HCT116 (cell line): ENCODE measurements at places on chromosomes 3 and 15. TPM values are rescaled to one million over a fixed set of nuclear protein-coding genes. Genes with fewer than 3 reads are reported as not detected.

Gene BCL2A1
- 0.44 TPM for total RNA-seq

DNA sequence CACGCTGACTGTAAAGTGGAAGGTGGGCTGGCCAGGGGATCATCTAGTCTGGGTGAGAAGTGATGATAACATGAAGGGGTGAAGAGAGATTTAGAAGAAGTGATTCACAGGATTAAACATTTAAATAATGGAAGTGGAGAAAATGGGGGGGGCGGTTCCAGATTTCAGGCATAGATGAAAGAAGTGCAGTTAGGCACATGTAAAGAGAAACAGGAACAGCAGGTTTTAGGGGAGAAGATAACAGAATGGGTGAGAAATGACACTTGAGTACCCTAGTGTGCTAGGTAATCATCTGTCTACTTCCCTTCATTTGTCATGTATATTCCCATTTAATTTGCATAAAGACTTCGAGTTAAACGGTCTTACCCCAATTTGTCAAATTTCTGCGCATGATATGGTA is 15.3 kb downstream of the B3GNT5 start:
- no peak overlapping the region for H3K4me3 ChIP-seq
- no peak for DNase-seq
- peaks cover 51% of the 10 kb centered on the region for H3K4me1 ChIP-seq
- H3K27me3 ChIP-seq: no peaks in the 10 kb centered on the region
- no peak overlapping the region for H3K27ac ChIP-seq

DNA sequence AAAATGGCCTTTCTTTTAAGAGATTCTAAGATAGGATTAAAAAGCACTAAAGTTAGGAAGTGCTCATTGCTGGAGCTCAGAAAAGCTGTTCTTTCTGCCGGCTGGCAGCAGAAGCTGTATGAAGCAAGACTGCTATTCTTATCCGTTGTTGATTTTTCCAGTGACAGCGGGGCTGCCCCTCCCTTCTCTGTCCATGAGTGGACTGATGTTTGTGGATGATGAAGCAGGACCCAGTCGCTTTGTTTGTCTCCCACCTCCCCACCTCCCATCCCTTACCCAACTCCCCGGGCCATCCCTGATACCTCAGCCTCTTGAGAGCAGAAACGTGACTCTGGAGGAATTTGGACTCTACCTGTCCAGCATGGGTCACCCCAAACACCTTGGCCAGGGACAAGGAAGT is 10.3 kb upstream of the MUSTN1 start:
- DNase-seq: no peak
- no peak overlapping the region for H3K27ac ChIP-seq
- no peaks in the 10 kb centered on the region for H3K27me3 ChIP-seq
- H3K4me3 ChIP-seq: no peak overlapping the region
- no peaks in the 10 kb centered on the region for H3K4me1 ChIP-seq
- no peaks in the 10 kb centered on the region for H3K36me3 ChIP-seq

GRCh38 chr15:45551676-45552075 is 29.1 kb upstream of the SLC30A4 start:
- H3K27ac ChIP-seq: no peak overlapping the region
- H3K36me3 ChIP-seq: no peaks in the 10 kb centered on the region
- H3K4me1 ChIP-seq: no peaks in the 10 kb centered on the region
- H3K4me3 ChIP-seq: no peak overlapping the region
- peaks cover 3% of the 10 kb centered on the region; the same call in 1 of the 2 replicates for H3K27me3 ChIP-seq

Gene SLC22A13
- 0.47 TPM for total RNA-seq

DNA sequence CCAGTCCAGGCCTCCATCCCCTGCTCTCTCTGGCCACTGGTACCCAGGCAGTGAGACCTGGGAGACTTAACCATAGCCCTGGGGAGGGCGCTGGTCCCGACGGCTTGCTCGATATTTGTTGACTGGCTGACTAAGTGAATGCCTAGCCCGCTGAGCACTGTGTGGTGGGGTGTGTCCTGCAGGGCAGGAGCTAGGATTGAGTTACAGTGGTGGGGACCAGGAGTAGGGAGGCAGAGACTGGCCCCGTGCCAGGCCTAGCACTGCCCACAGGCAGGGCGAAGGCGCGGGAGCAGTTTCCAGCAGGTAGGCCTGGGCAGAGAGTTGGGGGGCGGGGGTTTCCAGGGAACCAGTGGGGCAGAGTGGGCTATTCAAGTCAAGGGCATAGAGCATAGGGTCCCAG is at the start of gene VILL:
Gene VILL (plus strand): TSS at position 260 of the 400 bp plus-strand sequence. CDS start 2,887 bp downstream, outside the sequence.
- H3K4me3 ChIP-seq: no peak within 1 kb of the TSS
- no peaks in the 10 kb centered on the region for H3K36me3 ChIP-seq
- no peak for DNase-seq
- peaks cover 30% of the 10 kb centered on the region for H3K4me1 ChIP-seq

GRCh38 chr3:194272221-194272620 is 78.9 kb downstream of the CPN2 start:
- H3K27me3 ChIP-seq: no peaks in the 10 kb centered on the region
- H3K36me3 ChIP-seq: no peaks in the 10 kb centered on the region
- no peak overlapping the region for H3K4me3 ChIP-seq
- peaks cover 77% of the 10 kb centered on the region for H3K4me1 ChIP-seq
- H3K27ac ChIP-seq: no peak overlapping the region; the same call in 1 of the 2 replicates

DNA sequence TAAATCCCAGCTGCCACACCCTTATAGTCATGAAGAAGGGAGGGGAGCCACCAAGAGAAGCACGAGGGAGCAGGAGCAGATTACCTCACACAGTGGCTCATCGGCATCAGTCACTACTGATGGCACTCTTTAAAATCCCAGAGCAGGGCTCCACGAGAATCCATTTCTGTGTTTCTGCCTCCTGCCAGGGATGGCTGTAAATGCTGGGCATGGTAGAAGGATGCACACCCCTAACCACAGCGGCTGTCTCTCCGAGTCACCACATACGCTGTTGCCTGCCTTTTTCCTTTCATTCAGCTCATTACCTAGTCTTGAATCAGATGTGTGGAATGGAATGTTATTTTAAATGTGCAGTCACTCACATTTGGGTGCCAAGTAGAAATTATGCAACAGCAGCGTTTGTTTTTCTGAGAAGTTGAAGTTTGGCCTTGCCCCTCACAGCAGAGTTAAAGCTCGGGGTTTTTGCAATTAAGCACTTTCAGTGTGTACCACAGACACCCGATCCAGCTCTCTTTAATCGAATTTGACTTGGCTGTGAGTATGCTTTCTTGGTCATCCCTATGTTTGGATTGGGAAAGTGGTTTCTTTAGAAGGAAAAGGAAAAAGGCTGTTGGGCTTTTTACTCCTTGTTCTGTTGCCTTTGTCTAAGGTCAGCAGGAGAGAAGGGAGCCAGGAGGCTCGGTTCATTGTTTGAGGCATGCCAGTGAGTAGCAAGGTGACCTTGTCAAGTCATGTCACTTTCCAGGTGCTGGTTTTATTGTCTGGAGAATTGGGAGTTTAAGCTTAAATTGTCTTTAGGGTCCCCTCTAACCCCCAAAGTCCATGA is 284.2 kb upstream of the TPM1 start:
- no peak overlapping the region for H3K4me3 ChIP-seq
- no peaks in the 10 kb centered on the region for H3K27me3 ChIP-seq
- H3K27ac ChIP-seq: no peak overlapping the region
- H3K4me1 ChIP-seq: peaks cover 7% of the 10 kb centered on the region; the same call in 1 of the 2 replicates

Gene ECE2
- not detected for total RNA-seq

Gene RARRES1
- total RNA-seq: 0.20 TPM

DNA sequence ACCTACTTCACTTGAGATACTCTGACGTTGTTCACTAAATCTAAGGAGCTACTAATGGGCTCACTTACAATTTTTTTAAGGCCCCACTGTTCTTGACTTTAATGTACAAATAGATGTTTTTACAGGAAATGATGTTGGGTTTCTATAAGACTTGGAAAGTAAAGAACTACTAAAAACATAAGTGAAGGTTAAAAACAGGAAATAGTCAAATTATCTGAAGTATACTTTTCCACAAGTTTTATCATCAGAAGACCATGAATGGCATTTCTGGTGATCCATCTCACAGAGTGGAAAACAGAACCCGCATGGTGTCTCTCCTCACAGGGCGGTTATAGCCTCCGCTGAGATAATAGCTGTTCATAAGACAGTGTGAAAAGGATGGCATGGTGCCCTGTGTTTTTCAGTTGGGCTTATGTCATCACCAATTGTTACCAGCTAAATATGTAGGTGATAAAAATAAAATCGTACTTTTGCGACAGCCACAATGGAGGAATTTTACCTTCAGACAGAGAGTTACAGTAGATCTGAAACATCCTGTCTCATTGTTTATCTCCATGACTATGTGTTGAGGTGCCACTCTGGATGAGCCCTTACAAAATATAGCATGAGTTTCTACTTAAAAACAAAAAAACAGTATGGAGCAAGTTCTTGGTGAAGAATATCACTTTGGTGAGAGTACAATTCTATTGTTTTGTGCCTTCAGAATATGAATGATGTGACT is 462.4 kb downstream of the RAP2B start:
- no peak overlapping the region for H3K4me3 ChIP-seq
- no peaks in the 10 kb centered on the region for H3K27me3 ChIP-seq
- H3K4me1 ChIP-seq: no peaks in the 10 kb centered on the region
- no peaks in the 10 kb centered on the region for H3K36me3 ChIP-seq

Gene SLMAP
- total RNA-seq: 81.0 TPM

DNA sequence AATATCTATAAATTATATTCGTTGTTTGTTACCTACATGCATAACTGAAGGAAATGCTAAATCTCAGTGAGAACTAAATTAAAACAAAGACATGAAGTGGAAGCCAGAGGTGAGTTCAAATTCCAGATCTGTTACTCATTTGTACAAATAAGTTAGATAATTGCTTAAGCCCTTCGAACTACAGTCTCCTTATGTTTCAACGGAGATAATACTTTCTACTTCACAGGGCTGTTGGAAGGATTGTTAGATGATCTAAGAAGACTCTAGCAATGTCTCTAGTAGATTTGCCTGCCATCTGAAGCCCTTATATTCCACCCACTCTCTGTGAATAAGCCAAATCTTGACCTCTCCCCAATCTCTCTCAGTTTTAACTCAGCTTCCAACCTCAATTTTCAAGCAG is 125.8 kb downstream of the P2RY1 start:
- no peaks in the 10 kb centered on the region for H3K36me3 ChIP-seq
- H3K4me3 ChIP-seq: no peak overlapping the region
- no peak for DNase-seq
- no peaks in the 10 kb centered on the region for H3K27me3 ChIP-seq

DNA sequence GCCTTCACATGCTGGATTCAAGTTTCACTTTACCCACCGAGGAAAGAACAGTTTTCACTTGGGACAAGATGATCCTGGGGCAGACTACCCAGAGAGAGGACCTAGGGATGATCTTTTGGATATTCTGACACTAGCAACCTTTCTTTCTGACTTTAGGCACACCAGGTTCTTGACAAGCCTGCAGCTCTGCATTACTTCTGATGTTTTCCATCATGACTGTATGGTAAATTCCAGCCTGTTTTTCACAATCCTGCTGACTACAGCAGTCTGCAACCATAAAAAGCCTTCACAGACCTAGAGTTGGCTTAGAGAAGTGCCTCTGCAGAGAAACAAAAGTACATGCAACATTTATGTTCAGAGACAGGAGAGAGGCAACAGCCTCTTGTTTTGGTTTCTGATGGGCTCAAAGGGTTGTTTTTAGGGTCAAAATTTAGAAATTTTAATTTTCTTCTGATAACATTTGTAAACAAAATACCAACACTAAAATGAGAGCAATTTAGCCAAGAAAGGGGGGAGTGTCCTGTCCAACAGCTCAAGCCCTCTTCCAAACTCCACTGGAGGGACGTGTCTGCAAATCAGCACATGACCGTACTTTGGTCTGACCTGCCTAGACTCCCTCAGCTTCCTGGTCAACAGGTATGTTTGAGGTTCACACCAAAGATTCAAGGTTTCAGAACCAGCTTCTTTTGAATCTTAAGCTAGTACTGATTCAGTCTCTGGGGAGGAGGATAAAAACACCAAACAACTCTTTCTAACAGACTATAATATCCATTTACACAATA is 799 bp downstream of the ABI3BP start:
- H3K27me3 ChIP-seq: no peaks in the 10 kb centered on the region
- H3K4me1 ChIP-seq: 0 out of 2 replicates have a peak, but pooled peaks cover 5% of the 10 kb centered on the region
- DNase-seq: no peak
- H3K27ac ChIP-seq: no peak overlapping the region
- H3K4me3 ChIP-seq: no peak overlapping the region
- no peaks in the 10 kb centered on the region for H3K36me3 ChIP-seq

DNA sequence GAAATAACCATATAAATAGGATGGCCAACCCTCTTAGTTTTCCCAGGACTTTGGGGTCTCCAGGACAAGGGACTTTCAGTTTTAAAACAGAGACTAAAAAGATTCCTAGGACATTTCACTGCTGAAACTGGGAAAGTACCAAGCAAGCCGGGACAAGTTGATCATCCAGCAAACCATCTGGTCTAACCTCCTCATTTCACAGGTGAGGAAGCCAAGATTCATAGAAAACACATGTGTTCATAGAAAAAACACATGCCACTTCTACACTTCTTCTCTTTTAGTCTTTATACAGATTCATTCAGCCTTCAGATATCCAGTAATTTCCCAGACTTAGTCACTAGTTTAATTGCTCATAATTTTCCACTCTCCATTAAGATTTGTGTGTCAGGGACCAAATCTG is 165.6 kb upstream of the CCDC54 start:
- no peak overlapping the region for H3K4me3 ChIP-seq
- H3K4me1 ChIP-seq: peaks cover 41% of the 10 kb centered on the region
- no peaks in the 10 kb centered on the region for H3K36me3 ChIP-seq
- H3K27ac ChIP-seq: no peak overlapping the region
- DNase-seq: no peak

DNA sequence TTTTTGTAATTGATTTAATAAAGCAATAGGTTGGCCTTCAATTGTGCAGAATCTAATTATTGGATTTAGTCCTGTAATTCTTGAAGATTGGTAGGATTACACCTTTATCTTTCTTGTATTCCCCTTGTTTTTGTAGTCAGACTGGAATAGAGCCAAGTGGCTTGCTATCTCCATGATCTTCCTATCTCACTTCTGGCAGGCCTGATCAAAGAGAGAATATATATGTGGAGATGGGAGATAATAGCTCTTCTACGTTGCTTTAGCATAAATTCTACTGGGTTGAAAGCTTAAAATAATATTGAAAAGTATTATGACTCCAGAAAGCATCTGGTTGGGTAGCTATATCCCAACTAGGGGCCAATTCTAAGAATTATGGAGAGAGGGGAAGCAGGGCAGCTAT is 16.9 kb upstream of the IFT57 start:
- no peaks in the 10 kb centered on the region for H3K36me3 ChIP-seq
- no peaks in the 10 kb centered on the region for H3K4me1 ChIP-seq
- DNase-seq: no peak
- no peak overlapping the region for H3K27ac ChIP-seq
- no peaks in the 10 kb centered on the region for H3K27me3 ChIP-seq

Gene BFSP2
- total RNA-seq: not detected

Gene PIERCE2
- 2.0 TPM for total RNA-seq

GRCh38 chr15:74383695-74384565 is 16.5 kb upstream of the CYP11A1 start:
- H3K27ac ChIP-seq: 0 out of 2 replicates have a peak overlapping the region, but pooled peaks have one; percentile 14
- no peaks in the 10 kb centered on the region for H3K27me3 ChIP-seq
- H3K4me3 ChIP-seq: no peak overlapping the region
- H3K4me1 ChIP-seq: peaks cover 86% of the 10 kb centered on the region
- DNase-seq: peak; percentile 57

DNA sequence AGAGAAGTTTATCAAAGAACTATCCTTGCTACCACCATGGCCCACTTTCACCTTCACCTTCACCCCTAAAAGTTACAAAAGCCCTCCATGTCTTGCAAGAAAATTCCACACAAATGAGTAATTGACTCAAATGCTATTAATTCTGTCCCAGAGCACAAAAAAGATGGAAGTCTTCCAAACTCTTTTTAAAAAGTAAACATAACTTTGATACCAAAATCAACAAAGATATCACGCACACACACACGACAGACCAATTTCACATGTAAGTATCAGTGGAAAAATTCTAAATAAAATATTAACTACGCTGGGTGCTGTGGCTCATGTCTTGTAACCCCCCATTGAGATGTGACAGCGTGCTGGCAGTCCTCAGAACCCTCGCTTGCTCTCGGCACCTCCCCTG is 1.1 kb upstream of the MCCC1 start:
- no peaks in the 10 kb centered on the region for H3K27me3 ChIP-seq
- no peaks in the 10 kb centered on the region for H3K36me3 ChIP-seq
- H3K4me1 ChIP-seq: peaks cover 11% of the 10 kb centered on the region; the same call in 1 of the 2 replicates
- no peak overlapping the region for H3K27ac ChIP-seq

Gene LRRC31
- not detected for total RNA-seq
